Activated CD8-positive, alpha-beta T cell treated with anti-CD3 and anti-CD28 coated beads, Interleukin-2, amount 10 ng/mL, durations not matched to agents 7 days and 5 days (primary cell): ENCODE measurements at places on chromosomes 7 and 10. TPM values are rescaled to one million over a fixed set of nuclear protein-coding genes. Genes with fewer than 3 reads are reported as not detected.
A peak's percentile ranks its signal among the peaks of the same experiment; 100 is the strongest.

- peak; percentile 14 for DNase-seq
- peaks cover 35% of the 10 kb centered on the region for H3K4me1 ChIP-seq
- peak overlapping the region; percentile 67 for H3K27ac ChIP-seq
- H3K36me3 ChIP-seq, result peaks cover 4% of the 10 kb centered on the region
- H3K27me3 ChIP-seq, result no peaks in the 10 kb centered on the region
Observed at GRCh38 chr10:133474027-133474426, 20.3 kb downstream of the SCART1 start.

DNA sequence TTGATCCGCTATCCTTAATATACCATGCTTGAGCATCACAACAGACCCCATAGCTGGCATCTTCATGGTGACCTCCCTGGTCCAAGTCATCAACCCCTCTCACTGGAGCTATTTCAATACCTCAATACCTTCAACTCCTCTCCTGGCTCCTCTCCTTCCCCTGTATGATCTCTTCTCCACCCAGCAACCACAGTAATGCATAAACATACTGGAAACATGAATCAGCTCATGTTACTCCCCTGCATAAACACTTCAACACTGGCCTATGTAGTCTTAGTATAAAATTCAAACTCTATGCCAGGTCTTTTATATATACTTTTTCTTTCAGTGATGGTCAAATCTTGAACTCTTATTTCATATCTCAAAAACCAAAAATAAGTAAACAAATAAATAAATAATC lies 31.8 kb upstream of the TMEM273 start:
- H3K4me3 ChIP-seq, result no peak overlapping the region
- no peaks in the 10 kb centered on the region for H3K36me3 ChIP-seq
- DNase-seq, result no peak

The TMEM139 gene
- total RNA-seq, result 0.29 TPM

GRCh38 chr10:126972635-126973414 lies 67.6 kb downstream of the DOCK1 start:
- no peaks in the 10 kb centered on the region for H3K36me3 ChIP-seq
- no peak for DNase-seq
- H3K27ac ChIP-seq, result no peak overlapping the region
- no peak overlapping the region for H3K4me3 ChIP-seq
- no peaks in the 10 kb centered on the region for H3K27me3 ChIP-seq
